GM12878 (cell line): ENCODE measurements at places on chromosomes 3 and 15.

DNA sequence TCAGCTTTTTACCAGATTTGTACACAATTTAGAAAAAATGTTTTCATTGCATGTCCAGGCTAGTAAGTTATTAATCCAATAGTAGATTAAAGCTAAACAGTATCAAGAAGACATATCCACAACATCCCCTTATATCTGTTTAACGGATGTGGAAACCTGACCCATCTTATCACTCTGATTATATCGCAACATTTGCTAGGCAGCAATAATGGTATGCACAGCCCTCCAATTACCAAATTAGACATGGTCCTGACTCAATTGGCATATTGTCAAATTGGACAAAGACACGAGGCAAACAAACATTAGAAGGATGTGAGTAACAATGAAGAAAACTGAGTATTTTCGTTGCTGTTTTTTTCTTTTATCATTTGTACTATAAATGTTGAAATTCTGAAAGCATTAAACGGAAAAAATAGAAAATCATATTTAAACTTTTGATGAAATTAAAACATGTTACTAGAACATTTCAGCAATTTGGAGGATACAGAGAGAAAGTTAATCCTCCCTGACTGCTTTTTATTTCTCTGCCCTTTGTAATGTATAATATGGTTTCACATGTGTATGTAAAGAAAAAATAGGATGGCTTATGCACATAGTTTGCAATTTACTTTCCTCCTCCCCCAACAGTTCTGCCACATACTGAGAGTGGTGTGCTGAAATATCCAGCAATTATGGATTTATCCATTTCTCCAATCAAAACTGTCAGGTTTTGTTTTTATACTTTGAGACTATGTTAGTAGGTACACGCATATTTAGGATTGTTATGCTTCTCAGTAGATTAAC, 633.7 kb downstream of the ZIC1 start:
- H3K36me3 ChIP-seq, result no peaks in the 10 kb centered on the region
- H3K27me3 ChIP-seq, result no peaks in the 10 kb centered on the region
- H3K27ac ChIP-seq, result no peak overlapping the region
- DNase-seq, result no peak
- H3K4me1 ChIP-seq, result no peaks in the 10 kb centered on the region

GRCh38 chr3:179036226-179036625, 35.4 kb downstream of the ZMAT3 start:
- no peaks in the 10 kb centered on the region for H3K4me1 ChIP-seq
- H3K4me3 ChIP-seq, result no peak overlapping the region
- H3K27me3 ChIP-seq, result no peaks in the 10 kb centered on the region
- no peak for DNase-seq
- H3K36me3 ChIP-seq, result peaks cover 5% of the 10 kb centered on the region; the same call in 1 of the 2 replicates

- no peaks in the 10 kb centered on the region for H3K4me1 ChIP-seq
- no peak overlapping the region for H3K27ac ChIP-seq
- peaks cover 10% of the 10 kb centered on the region for H3K36me3 ChIP-seq
- no peaks in the 10 kb centered on the region for H3K27me3 ChIP-seq
Observed at GRCh38 chr3:197511130-197511529, 44.6 kb downstream of the BDH1 start.

DNA sequence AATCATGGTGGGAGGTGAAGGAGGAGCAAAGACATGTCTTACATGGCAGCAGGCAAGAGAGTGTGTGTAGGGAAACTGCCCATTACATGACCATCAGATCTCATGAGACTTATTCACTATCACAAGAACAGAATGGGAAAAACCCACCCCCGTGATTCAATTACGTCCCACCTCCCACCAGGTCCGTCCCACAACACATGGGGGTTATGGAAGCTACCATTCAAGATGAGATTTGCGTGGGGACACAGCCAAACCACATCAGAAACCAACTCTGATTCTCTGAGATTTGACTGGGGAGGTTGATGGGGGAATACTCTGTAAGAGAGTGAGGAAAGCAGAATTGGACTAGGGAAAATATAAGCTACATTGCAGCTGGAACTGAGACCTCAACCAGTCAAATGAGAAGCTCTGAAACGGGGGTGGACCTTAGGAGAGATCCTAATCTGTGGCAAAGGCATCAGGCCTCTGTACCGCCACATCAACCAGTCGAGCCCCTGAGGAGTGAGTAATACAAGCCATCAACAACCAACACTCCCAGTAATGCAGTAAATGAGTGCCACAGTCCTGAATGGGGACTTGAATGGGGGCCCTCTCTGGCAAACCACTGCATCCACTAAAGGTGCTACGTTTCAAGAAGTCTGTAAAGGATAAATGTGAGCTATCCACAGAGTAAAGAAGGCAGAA, 207.9 kb upstream of the GADL1 start:
- H3K27me3 ChIP-seq, result no peaks in the 10 kb centered on the region
- DNase-seq, result no peak
- H3K36me3 ChIP-seq, result no peaks in the 10 kb centered on the region
- no peaks in the 10 kb centered on the region for H3K4me1 ChIP-seq
- H3K4me3 ChIP-seq, result no peak overlapping the region

- no peak for DNase-seq
- H3K27ac ChIP-seq, result no peak overlapping the region
- H3K27me3 ChIP-seq, result no peaks in the 10 kb centered on the region; the same call in 1 of the 2 replicates
- H3K36me3 ChIP-seq, result no peaks in the 10 kb centered on the region
- H3K4me1 ChIP-seq, result no peaks in the 10 kb centered on the region
Observed at GRCh38 chr15:50064673-50065072, 54.4 kb downstream of the ATP8B4 start.

- no peak overlapping the region for H3K27ac ChIP-seq
- DNase-seq, result no peak
- H3K4me3 ChIP-seq, result no peak overlapping the region
- H3K36me3 ChIP-seq, result no peaks in the 10 kb centered on the region
- no peaks in the 10 kb centered on the region for H3K4me1 ChIP-seq
Observed at GRCh38 chr15:97684249-97684648, 276.3 kb upstream of the ARRDC4 start.
